Kidney glomerular epithelial cell (primary cell): ENCODE measurements at places on chromosomes 2 and 18.

DNA sequence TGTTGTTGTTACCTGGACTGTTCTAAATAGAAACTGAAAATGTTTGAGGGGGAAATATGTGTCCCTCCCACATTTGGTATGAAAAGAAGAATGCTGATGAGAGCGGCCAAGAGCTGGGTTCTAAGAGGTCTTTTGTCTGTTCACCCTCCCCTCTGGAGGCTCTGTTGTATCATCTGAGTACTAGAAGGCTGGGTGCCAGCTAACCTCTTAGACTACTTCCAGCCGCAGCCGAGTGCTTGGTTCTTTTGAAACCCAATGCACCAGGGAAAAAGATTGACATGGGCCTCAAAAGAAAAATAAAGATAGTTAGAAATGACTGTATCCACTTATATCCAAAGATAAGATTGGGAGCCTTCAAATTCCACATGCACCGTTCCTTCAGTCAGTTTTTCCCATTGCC is 255.9 kb downstream of the TXNL1 start:
- no peak for DNase-seq

GRCh38 chr2:224211181-224211480 is 172.0 kb upstream of the SERPINE2 start:
- no peak for DNase-seq

GRCh38 chr2:69969126-69969983 is 7.9 kb upstream of the ASPRV1 start:
- no peak for DNase-seq

GRCh38 chr2:23478087-23478932 is 93.3 kb downstream of the KLHL29 start:
- no peak for DNase-seq

DNA sequence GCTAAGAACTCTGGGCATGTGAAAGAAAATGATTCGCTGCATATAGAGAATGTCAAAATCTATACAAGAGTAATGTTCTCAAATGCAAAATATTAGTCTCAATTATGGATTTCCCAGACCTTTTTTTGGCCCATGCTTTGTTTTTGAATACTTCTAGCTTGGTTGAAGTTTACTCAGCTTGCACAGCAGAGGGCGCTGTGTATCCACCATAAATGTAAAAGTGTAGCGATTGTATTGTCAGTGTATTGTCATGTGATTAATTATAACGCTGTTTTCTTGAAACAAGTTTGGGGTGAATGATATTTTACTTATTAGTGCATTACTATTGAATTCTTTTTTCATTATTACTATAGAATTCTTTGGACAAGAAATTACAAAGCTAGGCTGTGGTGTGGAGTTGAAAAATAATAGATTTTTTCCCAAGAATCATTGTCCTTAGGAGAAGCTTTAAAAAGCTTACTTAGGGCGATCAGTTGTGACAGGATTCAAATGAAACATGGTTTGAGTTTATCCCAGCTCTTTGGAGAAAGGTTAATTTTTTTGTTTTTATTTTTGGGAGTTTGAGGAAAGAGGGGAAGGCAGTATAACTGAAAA is 98.3 kb downstream of the PIK3C3 start:
- DNase-seq = peak; percentile 49

DNA sequence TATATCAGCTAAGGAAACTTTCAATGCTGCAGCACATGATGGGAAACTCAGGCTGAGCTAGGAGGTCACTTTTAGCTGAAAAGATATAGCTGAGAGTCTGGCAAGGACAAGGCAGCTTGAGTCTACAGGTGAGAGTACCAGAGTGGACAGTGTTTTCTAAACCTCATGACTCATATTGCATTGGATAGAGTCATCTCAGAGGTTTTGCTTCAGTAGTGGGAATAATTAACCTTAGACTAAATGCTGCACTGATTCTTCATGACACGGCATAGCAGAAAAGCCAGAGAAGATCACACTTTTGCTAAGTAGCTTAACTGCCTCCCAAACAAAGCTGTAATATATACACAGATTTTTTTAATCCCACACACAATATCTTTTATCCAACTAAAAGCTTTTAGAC is 865.0 kb upstream of the CDH2 start:
- DNase-seq = peak; percentile 59

- DNase-seq = no peak
Observed at GRCh38 chr18:79962835-79963657, 1.4 kb upstream of the HSBP1L1 start.

- no peak for DNase-seq
Observed at GRCh38 chr2:119521433-119522050, 2.7 kb downstream of the SCTR start.

DNA sequence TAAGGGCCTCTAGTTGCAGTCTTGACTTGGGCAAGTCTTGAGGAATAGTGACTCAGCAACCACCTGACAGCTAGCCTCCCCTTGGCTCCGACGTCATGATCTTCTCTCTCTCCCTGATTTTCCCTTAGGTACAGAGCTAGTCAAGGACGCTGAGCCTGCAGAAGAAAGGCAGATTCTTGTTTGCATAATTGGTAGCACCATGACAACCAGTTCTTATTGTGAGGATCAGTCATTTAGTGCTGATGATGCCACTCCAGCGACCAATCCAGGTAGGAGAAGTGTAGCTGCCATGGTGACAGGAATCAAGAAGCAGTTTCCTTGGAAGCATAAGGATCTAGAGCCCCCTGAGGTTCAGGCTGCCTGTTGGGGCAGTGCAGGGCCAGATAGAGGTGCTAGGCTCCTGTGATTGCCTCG is 2.8 kb upstream of the RESP18 start:
- DNase-seq = no peak

DNA sequence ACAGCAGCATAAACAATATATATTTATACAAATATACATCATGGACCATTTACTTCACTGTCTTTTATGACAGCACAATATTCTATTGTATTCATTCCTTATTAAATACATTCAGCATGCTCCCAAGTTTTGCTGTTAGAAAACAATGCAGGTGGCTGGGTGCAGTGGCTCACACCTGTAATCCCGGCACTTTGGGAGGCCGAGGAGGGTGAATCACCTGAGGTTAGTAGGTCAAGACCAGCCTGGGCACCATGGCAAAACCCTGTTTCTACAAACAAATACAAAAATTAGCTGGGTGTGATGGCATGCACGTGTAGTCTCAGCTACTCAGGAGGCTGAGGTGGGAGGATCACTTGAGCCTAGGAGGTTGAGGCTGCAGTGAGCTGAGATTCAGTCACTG is 39.0 kb downstream of the NPC1 start:
- DNase-seq = no peak

DNA sequence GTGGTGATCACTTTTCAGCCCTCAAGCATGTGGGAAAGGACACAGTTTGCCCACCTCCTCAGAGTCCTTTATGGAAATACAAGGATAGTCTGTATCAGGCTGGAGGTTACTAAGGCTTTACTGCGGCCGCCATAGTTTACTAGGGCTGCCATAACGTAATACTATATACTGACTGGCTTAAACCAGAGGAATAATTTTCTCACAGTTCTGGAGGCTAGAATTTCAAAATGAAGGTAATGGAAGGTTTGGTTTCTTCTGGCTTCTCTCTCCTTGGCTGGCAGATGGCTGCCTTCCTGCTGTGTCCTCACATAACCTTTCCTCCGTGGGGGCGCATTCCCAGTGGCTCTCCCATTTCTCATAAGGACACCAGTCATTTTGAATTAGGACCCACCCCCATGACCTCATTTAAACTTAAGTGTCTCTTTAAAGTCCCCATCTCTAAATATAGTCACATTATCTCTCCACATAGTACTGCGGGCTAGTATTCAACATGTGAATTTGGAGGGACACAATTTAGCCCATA is 12.5 kb upstream of the ATIC start:
- no peak for DNase-seq

- DNase-seq = peak; percentile 99
Observed at GRCh38 chr2:9234680-9235146, 28.1 kb downstream of the ASAP2 start.

DNA sequence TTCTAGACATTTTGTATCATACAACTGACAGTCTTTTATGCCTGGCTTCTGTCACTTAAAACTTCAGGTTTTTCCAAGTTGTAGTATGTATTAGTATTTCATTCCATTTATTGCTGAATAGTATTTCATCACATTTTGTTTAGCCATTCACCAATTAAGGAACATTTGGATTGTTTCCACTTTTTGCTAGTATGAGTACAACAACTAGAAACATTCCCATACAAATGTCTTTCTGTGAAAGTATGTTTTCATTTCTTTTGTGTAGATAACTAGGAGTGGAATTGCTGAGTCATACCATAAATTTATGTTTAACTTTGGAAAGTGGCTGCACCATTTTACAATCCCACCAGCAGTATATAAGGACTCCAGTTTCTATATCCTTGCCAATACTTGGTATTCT is 135.9 kb downstream of the ATAD2B start:
- peak; percentile 15 for DNase-seq

DNA sequence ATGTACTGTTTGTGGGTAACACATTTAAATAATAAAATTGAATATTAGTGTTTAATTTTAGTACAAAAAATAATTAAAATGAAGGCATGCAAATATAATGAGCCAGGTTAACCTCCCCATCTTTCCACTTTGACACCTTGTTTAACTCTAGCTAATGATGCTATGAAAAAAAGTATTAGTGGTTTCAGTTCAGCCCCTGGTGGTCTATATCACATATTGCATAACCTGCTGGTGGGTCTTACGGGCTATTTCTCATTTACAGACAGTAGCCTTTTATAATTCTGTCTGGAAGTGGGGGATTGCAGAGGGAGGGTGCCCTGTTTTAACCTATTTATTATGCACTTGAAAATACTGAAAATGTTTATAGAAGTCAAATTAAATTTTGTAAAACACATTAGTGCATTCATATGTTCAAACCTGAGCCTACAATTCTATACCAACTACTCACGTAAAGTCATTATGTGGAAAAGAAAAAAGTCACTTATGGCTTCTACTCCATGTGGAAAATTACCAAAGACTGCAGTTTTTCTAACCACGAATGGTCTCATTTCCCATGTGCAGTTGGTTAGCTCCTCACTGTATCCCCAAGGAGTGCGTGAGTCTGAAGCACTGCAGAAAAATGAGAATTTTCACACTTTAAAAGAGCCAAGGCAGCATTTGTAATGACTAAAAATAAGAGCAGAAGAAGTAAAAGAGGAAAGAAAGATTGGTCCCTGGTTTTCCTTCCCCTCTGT is 381.0 kb downstream of the MTX2 start:
- no peak for DNase-seq

- no peak for DNase-seq
Observed at GRCh38 chr2:149861034-149861433, 273.5 kb upstream of the MMADHC start.

DNA sequence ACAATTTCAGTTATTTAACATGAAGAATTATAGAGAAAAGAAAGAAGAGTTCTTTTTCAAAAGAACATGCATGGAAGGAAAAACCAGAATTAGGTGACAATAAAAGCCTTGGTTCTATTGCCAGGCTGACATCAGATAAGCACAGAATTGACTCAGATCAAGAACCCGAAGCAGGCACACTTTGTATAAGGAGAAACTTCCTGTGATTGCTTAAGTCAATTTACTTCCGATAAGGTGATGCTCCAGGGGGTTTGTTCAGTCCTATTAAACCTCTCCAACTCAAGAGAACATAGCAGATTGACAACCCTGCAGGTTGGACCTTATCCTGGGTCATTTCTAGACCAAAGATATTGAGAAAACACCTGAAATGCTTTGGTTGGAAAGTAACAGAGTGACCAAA is 31.4 kb downstream of the GAREM1 start:
- DNase-seq = no peak

- no peak for DNase-seq
Observed at GRCh38 chr2:122003196-122003940, 247.9 kb downstream of the TSN start.

- DNase-seq = no peak
Observed at GRCh38 chr2:240992572-240993291, 5.7 kb upstream of the SNED1 start.

DNA sequence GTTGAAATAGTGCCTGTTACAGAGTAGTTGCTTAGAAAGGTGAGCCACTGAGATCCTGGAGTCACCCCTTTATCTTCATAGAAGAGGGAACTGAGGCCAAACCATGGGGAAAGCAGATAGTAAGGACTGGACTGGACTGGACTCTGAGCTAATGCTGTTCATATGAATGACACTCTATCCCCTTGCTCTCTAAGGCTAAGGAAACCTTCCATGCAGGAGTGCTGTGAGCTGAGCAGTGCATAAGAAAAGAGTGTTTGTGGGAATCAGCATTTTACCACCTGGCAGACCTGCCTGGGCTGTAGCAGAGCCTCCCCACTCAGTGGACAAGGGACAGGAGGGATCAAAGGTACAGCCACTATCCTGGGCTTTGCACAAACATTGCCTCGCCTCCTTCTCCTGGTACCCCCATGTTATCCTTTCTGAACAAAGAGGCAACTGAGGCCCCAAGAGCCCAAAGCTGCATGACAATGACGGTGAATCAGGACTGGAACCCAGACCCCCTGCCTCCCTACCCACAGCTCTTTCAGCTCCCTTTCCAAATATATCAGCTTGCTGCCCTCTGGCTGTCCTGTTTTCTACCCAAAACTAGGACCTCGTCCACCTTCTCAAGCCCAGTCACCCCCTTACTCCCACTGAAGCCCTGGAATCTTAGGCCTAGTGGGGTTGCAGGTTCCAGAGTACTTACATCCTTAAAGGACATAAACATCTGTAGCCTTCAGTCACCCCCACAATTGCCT is 227.9 kb downstream of the ZBTB7C start:
- DNase-seq = no peak

GRCh38 chr2:109345653-109346480 is 216.9 kb downstream of the SH3RF3 start:
- no peak for DNase-seq

- no peak for DNase-seq
Observed at GRCh38 chr2:239750045-239750835, 274.9 kb downstream of the NDUFA10 start.
